EL (cell line): ENCODE measurements at places on chromosomes 11 and 22.

DNA sequence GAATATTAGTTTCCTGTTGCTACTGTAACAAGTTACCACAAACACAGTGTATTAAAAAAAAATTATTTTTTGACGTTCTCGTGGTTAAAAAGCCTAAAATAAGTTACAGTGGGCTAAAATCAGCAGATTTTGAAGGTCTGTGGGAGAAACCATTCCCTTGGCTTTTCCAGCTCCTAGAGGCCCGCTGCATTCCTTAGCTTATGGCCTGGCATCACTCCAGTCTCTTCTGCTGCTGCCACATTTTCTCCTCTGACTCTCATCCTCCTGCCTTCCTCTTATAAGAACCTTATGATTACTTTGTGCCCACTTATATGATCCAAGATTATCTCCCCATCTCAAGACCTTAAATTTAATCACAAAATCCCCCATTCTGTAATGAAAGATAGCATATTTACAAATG is 392.7 kb downstream of the GUCY1A2 start:
- peak; percentile 23 for DNase-seq

DNA sequence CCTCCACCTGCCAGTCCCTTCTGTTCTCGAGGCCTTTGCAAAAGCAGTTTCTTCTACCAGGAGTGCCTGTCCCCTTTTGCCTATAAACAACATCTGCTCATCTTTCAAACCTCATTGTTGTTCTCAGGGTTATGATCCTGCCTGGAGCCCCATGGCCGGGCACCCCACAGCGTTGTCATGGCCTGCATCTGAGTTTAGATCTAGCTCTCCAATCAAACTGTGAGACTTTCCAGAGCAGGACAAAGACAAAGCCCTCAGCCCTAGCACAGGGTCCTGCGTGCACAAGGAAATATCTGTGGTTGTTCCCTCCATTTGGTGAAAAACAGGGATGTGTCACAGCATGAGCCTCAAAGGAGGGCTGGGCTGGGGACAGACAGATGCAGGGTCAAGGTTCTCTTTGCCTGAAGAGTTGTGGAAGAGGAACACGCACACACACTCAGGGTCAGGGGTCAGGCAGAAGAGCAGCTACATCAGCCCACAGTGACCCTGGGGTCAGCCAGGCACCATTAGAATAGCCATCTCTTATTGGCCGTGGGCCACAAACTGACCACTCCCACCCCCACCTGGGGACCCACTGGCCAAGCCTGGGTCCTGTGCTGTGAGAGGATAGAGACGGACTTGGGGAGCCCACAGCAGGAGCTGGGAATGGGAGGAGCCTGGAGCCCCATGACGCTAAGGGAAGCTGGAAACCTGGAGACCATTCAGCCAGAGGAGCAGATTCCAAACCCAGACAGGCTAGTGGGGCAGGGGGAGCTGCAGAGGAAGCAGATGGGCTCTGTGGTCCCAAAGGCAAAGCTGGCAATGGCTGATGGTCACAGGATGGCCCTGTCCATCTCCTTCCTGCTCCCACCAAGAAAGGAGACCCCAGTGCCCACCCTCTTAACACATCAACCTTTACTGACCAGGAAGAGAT is 99.4 kb downstream of the PDE2A start:
- DNase-seq, result no peak

DNA sequence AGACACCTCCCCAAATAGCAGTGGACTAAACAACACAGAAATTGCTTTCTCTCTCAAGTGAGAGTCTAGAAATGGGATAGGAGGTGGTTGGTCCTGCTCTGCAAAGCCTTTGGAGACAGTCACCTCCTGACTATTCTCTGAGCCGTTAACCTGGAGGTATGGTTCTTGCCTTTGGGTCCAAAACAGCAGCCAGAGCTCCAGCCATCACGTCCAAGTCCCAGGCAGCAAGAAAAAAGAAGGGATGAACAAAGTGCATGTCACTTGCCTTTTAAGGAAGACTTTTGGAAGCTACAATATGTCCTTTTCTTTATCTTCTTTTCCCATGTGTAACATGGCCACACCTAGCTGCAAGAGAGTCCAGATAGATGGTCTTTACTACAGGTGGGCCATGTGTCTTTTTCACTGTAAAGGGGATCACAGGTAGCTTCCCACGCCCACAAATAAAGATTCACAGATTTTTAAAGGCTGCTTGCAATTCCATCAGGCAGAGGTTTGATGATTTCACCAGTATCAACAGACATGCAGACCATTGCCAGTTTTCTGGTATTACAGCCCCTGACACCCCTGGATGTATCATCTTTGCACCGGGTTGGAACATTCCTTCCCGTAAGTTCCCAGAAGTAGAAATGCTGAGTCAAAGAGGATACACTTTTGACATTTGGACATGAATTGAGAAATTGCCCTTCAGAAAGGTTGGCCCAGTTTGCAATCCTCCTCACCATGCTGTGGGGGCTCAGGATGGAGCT is 66.0 kb downstream of the MYEOV start:
- no peak for DNase-seq

GRCh38 chr11:36453678-36454077 is 56.4 kb downstream of the TRAF6 start:
- peak; percentile 54 for DNase-seq

DNA sequence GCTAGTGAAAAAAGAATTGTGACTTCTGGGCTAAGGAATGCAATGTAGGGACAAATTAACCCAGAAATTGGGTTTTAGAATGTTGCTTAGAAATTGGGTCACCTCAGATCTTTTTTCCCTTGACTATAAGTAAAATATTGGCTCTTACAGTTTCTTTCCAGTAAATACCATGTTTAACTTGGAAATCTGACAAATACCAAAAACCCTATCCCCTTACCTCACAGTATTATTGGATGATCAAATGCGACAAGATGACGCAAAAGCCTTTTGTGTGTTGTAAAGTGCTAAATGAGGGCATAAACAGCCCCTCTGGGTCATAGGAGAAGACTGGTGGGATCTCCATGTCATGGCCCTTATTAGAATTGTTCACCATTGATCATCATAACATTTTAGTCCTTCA is 6.1 kb upstream of the UPB1 start:
- DNase-seq, result no peak

DNA sequence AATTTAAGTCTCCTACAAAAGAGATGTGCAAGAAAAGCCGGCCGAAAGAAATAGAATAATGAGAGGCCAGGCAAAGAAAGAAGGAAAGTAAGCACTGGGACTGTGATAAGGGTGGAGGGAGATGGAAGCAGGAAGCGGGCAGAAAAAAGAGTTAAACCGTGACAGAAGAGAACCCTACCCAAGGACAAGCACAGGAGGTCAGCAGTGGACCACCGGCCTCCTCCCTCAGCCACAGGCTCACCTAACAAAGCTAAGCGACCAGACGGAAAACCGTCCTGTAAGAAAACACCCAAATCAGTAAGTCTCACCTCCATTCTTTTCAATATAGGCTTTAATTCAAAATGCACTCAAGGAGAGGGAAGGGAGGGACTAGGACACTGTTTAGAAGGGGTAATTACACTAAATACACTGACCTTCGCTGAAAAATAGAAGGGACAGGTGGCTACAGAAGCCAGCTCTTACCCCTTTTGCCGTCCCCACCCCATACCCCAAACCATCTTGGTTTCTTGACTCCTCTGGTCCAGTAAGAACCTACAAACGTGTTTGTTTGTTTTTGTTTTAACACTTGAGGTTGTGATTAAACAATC is 1.9 kb downstream of the FAM181B start:
- DNase-seq, result no peak

DNA sequence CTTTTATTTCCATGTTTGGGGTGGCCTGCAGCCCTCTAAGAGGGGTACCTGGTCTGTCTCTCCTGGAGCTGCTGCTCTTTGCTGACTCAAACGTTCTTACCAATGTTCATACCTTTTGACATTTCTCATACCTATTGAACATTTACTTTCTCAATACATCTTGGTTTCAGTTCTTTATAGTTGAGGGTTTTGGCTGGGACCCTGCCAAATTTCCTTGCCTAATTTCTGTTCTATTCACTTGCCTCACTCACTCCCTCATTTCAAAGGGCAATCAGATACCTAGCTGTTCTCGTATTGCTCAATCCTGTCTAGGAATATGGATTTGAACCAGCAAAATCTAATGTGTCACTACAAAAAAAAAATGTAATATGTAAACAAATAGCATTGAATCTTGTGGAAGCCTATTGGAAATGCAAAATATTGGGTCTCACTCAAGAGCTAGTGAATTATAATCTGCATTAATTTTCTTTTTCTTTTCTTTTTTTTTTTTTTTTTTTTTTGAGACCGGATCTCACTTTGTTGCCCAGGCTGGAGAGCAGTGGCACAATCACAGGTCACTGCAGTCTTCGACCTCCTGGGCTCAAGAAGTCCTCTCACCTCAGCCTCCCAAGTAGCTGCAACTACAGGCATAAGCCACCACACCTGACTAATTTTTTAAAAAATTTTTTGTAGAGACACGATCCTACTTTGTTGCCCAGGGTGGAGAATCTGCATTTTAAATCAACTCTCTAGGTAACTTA is 7.5 kb downstream of the OR6M1 start:
- DNase-seq, result no peak

DNA sequence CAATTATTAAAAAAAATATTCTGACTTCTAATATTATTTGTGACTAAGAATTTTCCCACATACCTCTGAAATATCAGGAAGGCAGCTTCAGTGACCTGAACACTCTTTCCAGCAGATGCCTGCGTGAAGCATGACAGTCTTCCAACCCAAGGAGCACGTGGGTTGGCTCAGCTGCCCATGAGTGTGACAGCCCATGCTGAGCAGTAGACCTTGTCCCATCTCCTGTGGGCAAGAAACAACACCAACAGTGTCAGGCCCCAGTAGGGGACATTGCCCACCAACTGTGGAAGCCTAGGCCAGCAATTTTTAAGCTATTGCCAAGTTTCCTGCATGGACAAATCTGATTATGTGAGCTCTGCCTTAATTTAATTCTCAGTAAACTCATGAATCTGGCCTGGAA is 66.4 kb upstream of the OLFML1 start:
- no peak for DNase-seq

DNA sequence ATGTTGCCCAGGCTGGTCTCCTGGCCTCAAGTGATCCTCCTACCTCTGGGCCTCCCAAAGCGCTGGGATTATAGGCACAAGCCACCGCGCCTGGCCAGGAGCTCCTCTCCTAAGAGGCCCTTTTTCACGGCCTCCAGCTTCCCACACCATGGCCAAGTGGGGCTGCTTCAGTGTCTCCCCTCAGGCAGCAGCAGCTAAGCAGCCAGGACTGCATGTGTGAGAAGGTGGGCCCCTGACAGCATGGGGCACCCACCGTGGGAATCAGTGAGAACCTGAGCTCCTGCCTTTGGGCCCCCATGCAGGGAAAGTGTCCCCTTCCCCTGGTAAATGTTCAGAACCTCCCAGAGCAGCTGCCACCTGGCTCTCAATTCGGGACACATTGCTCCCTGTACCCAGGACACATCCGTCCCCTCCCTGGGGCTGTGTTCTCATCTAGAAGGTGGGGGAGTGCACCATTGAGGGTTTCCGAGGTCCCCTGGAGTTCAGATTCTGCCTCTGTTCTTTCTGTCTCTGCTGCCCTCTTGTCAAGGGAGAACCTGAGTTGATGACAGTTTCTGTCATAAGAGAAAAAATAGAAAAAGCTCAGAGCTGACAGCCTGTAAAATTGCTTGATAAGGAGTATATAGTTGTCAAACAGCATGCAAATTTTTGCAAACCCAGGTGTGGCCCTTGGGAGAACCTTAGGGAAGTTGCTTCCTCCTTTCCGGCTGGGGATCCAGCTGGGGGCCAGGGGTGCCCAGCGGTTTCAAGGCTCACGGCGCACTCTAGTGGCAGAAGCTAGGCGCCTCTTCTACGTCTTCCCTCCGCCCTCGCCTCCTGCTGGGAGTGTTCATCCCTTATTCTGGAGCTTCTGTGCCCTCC is 29.7 kb downstream of the FAM83F start:
- peak; percentile 66 for DNase-seq

DNA sequence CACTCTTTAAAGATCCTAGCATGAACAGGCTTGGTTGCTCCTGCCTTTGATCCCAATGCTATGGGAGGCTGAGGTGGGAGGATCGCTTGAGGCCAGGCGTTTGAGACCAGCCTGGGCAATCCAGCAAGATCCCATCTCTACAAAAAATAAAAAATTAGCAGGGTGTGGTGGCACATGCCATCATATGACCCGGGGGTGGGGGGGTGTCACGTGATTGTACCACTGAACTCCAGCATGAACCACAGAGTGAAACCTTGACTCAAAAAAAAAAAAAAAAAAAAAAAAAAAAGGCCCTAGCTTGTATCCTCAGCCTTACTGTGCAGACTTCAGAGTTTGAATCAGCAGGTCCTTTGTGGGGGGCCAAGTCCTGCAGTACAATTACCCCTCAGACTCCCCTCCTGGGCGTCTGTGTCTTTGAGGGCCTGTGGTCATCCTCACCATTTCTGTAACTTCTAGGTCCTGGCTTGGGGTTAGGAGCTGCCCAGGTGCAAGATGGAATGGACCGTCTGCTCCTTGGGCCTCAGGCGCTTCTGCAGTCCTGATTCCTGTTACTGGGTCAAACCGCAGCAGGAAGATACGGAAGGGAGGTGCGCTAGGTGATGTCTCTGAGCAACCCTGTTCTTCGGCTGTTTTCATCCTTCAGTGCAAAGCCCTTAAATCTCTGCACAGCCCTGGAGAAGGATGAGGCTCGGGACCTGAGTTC is 208.1 kb downstream of the CTTN start:
- DNase-seq, result no peak

DNA sequence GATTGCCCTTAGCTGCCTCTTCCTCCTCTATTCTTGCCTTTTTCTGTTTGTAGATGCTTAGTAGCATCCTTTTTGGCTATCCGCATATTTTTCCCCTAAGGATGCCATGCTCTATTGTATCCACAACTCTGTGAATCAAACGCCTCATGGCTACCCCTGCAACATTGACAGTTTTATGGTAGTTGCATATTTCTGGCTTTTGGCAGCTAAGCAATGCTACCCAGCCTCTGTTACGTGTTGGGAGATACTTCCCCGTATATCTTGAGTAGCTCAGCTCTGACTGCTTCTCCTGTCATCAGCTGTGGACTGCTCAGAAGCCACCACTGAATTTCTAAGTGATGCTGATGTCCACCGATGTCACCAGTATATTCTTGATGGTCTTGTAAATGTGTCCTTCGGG is 15.1 kb upstream of the SLC3A2 start:
- no peak for DNase-seq

DNA sequence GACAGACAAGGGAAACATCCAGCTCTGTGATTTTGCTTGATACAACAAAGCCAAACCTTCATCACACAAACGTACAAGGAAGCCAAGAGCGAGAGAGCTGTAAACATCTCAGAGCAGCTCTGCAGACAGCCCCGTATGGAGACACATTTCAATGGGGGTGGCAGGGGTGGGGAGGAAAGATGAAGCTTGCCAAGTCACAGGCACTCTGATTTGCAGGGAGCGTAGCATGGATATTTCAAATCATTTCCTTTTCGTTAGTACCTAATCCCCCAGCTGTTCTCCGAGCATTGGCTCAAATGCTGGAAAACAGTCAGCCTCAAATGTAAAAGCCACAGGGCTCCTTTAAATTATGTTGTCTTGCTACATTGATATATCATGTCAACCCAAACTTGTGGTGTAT is 458.9 kb upstream of the CADM1 start:
- no peak for DNase-seq

GRCh38 chr11:42947405-42947804 is 364.4 kb upstream of the API5 start:
- DNase-seq, result no peak

- no peak for DNase-seq
Observed at GRCh38 chr11:71937826-71938225, 9.0 kb downstream of the RNF121 start.

GRCh38 chr11:126176853-126177470 is 34.5 kb downstream of the RPUSD4 start:
- DNase-seq, result no peak

- DNase-seq, result no peak
Observed at GRCh38 chr11:93653080-93653479, 8.4 kb upstream of the CEP295 start.

- DNase-seq, result no peak
Observed at GRCh38 chr22:42562279-42562678, 8.5 kb downstream of the SERHL2 start.
